Stimulated activated CD4-positive, alpha-beta T cell treated with anti-CD3 and anti-CD28 coated beads, Interleukin-1b, Interleukin-23, amount 100 ng/mL, for 1 hour (primary cell): ENCODE measurements at places on chromosomes 13 and 19.

DNA sequence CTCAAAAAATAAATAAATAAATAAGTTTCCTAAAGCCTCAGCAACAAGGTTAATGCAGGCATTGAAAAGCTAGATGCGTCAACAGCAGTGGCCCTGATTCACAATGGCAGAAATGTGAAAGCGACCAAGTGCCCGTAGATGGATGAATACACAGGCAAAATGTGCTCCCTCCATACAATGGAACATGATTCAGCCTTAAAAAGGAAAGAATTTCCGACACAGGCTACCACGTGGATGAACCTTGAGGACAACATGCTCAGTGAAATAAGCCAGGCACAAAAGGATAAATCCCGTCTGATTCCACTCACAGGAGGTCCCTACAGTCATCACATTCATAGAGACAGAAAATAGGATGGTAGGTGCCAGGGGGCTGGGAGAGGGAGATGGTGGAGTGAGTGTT, 31.7 kb downstream of the INSR start:
- no peak for DNase-seq

DNA sequence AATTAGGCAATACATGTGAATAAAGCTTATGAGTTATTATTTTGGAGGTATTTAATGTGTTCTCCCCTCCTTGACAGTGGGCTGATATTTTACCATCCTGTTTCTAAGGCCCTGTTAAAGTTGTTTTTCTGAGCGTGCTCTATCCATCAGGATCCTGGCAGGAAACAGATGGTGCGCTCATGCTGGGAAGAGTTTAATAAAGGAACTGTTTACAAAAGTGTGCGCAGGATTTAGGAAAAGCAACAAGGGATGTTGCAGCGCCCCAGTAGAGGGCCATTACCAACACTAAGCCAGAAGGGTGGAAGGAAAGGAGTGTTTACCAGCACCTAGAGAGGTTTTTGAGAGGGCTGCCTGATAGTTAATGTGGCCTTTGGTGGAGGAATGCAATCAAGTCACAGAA, 374.5 kb downstream of the KCNRG start:
- no peak for DNase-seq

DNA sequence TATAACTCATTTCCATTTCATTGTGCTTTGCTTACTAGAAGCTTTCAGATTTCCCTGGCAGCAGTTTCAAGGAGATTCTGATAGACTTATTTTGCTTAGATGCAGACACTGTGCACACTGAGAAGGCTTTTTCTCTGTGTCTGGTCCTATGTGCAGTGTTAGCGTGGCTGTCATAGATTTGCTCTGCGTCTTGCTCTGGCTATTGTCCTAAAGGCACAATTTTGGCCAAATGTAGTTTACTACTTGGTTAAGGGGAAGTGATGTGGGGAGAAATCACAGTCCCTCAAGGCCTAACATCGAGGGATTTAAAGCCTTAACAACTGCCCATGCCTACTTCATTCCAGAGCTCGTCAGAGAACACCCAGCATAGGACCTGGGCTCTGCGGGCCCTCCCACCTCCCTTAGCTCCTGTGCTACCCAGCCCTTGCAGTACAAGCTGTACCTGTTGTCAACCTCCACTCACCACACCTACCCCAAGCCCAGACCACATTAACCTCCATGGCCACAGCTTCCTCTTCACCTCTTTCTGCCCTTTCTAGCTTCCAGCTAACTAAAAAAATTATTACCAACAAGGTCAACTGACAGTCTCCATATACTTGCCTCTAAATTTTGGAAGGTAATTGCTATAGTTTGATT, 38.9 kb upstream of the KATNAL1 start:
- DNase-seq, result no peak

GRCh38 chr19:39237200-39238184, 7.3 kb downstream of the IFNL3 start:
- DNase-seq, result peak; percentile 20

- no peak for DNase-seq
Observed at GRCh38 chr19:5572556-5573286, 5.0 kb upstream of the TINCR start.

GRCh38 chr13:35747594-35747993, 271.1 kb upstream of the MAB21L1 start:
- DNase-seq, result no peak

DNA sequence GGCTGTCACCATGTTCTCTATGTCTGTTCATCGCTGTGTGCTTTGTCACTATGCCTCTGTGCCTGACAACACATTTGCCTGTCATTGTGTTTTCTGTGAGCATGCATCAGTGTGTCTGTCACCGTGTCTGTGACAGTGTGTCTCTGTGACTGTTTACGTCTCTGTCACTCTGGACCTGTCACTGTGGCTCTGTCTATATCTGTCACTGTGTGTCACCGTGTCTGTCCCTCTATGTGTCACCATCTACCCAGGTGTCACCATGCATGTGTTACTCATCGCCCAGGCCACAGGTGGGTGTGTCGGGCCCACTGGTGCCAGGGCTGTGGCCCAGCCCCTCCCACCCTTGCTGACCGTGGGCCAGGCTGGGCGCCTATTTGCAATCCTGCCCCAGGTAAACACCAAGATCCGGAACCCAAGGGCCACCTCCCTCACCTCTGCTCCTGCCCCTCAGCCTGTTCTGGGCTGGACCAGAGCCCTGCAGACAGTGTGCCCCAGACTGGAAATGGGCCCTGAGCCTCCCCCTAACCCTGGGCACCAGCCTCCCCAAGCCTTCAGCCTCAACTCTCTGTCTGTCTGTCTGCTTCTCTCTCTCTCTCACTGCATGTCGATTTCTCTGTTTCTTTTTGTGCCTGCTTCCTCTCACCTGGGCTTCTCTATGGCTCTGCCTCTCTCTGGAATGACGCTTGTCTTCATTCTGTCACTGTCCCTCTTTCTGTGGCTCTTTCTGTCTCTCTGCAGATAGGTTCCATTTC, 7.7 kb downstream of the IRF2BP1 start:
- no peak for DNase-seq

- DNase-seq, result no peak
Observed at GRCh38 chr13:44730099-44730498, 154.0 kb upstream of the TSC22D1 start.

DNA sequence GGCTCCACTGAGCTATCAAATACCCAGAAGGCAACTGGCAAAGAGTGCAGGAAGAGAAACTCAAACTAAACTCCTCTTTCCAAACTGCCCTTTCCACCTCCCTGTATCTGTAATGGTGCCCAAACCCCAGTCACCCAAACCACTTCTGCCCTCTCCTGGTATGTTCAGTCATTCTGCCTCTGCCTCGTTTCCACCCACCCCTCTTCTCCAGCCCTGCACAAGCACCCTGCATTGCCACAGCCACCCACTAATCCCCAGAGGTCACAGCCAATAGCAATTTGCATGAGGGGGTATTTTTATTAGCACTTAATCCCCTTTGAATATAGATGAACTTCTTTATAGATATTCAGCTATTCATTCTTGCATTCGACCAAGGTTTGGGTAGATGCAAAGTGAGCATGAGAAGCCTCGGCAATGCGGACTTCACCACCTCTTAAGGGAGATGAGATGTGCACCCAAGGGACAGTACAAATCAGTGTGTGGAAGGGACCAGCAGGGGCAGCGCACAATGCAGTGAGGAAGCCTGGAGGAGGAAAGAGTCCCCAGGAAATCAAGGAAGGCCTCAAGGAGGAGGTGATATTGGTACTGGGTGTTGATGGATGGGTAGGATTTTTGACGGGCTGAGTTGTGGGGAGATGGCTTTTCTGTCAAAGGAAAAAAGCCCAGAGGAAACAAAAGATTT, 12.4 kb downstream of the TMEM272 start:
- DNase-seq, result no peak

DNA sequence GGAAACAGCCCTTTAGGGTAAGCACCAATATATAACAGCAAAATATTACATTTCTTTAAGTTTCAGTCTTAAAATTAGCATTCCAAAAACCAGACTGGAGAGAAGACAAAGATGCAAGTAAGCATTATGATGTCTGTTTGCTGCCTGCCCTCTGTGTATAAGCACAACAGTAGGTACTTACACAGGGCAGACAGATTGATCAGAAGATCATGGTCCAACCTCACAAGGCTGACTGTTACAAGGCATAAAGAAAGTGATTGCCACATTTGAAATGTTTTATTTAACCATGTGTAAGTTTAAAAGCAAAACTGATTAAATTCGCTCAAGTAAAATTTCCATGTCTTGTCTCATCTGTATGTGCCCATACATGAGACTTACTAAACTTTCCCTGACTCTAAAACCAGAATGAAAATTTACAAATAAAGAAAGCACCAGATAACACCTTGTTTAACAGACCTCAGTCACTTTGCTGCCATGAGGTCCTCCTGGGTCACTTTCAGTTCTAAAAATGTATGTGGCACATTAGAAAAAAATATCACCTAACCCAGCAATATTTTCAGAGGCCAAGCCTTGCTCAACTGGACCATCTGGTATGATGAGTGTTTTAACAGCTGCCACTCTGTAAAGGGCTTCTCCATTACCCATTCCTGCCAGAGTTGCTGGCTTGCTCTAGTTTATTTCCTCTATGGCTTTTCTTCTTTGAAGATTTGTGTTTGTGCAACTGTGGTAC, 297.0 kb downstream of the RBM26 start:
- no peak for DNase-seq

DNA sequence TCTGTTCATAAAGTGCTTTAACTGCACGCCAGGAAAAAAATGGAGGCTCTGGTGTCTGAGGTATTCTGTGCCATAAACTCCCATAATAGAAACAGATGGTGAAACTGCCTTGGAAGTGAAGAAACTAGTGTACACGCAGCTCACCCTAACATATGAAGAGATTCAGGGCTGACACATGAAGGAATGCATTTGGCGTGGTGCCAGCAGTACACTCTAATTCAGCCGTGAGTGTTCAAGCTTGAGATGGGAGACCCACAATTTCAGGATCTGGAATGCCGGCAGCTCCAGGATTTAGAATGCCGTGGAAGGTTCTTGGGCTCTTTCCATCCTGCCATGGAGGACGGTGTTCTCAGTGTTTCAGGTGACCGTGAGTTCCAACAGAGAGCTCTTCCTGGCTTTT, 478.4 kb downstream of the TSHZ3 start:
- DNase-seq, result no peak

DNA sequence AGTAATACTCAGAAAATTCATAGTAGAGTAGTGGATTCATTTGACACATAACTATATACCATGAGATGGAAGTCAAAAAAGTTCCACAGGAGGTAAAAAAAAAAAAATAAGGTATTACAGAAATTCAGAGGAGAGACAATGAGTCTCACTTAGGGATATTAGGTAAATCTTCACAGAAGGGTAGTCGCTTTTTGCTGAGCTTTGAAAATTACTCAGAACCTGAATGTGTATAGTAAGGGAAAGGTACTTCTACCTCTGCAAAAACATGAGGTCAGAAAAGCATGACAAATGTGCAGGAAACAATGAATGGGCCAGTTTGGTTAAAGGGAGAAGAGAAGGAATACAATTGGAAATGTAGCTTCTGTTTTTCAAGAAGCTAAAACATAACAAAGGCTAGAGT, 250.6 kb downstream of the ITGBL1 start:
- DNase-seq, result no peak

DNA sequence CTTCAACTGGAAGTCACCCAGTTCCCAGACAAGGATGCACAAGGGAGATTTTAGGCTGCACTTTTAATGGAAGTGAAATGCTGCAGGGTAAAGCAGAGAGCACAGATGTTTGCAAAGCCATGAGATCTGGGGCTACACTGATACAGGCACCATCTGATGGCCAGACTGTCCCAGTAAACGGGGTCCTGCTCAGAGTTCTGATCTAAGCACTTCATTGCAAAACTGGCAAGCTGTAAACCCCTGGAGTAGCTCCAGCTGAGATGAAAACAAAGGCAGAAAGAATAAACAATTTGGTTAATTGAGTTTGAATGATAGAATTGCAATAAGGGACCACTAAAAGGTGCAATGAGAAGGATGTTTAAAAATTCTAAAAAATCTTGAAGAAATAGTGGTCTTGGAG, 197.1 kb downstream of the OXGR1 start:
- no peak for DNase-seq

- no peak for DNase-seq
Observed at GRCh38 chr13:97268772-97269171, 46.6 kb downstream of the MBNL2 start.

- peak; percentile 37 for DNase-seq
Observed at GRCh38 chr13:113209759-113210421, 477 bp downstream of the CUL4A start.

DNA sequence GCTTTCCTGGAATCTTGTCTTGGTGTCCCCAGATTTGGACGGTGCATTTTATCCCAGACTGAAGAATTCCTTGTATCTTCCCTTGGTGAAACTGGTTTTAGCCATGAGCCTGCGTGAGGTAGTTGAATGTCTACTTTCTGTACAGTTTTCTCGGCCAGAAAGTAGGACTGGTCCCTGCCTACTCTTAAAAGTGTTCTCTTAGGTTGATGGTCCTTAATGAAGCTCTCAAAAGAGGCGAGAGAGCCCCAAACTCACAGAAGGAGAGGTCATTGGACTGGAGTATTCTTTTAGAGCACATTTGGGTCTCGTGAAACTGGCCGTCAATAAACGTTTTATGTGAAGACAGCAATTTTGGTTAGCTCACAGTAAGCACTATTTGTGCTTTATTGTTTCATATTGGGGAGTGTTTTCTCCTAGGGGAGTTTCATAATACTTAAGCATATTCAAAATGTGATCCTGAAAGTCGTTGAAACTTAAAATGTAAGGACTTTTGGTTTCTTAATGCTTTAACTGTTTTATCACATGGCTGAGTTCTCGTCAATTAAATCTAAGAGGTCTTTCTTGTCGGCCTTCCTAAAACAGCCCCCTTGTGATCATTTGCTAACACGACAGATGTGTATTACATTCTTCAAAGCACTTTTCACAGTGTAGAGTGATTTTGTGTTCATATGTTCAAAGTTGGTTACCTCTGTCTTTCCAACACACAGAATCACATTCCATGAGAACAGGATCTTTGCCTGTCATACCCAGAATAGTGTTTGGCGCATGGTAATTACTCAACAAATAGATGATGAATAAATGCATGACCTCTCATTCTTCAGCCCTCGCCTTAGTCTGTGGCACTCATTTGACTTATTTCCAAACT, 889 bp downstream of the GTF2F2 start:
- DNase-seq, result no peak

- no peak for DNase-seq
Observed at GRCh38 chr13:73674570-73674969, 459.6 kb downstream of the KLF12 start.

GRCh38 chr19:40054632-40055031, 1.4 kb downstream of the ZNF780B start:
- no peak for DNase-seq

DNA sequence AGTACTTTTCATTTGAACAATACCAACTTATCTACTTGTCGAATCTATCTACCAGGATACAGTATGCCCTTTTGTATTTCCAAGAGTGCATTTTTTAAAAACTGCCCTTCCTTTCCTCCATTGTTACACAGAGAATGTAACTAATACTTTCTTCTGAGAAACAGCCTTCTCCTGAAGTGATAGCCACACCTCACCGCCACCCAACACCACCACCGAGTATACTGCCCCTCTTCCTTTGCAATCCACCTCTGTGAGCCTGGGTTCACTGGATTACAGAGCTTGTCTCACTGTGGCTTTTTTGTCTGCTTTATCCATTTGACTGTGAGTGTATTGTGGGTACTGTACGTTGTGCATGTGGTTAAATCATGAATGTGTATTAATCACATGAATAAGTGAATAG, 305.4 kb downstream of the KLF12 start:
- DNase-seq, result no peak

GRCh38 chr19:15488489-15489226, 9.4 kb upstream of the PGLYRP2 start:
- DNase-seq, result no peak

- no peak for DNase-seq
Observed at GRCh38 chr13:61685682-61686012, 270.0 kb upstream of the PCDH20 start.
